ENCODE measurements at places on chromosomes 6 and 20.

DNA sequence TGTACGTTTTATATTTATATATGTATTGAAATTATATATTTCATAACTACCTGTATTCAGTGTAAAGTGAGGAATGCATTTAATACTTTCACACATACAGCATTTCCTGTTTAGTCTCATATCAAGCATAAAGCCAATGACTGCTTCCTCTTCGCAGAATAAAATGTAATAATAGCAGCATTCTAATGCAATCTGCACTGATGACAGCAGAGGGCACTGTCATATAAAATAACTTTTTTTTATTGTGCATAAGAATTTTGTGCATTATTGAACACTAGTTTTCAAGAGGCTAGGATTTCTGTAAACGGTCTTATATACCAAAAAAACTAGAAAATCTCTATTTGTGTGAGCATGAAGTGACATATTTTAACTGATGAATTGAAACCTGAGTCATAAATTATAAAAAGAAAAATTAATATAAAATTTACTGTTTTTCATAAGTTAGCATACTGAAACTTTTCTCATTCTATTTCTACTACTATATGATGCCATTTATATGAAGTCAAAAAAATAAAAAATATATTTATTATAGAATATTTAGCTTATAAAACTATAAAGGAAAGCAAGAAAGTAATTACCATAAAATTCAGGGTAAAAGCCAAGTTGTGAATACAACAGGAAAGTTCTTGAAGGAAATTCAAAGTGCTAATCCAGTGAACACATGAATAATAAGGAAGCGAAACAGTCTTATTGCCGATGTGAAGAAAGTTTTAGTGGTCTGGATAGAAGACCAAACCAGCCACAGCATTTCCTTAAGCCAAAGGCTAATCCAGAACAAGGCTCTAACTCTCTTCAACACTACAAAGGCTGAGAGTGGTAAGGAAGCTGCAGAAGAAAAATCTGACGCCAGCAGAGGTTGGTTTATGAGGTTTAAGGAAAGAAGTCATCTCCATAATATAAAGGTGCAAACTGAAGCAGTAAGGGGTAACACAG lies 36.3 kb downstream of the RNF146 start:
- DNase-seq: peak; percentile 58

- no peak for DNase-seq
These were observed 358.1 kb downstream of the SMOC2 start for GRCh38 chr6:168799067-168799466.

DNA sequence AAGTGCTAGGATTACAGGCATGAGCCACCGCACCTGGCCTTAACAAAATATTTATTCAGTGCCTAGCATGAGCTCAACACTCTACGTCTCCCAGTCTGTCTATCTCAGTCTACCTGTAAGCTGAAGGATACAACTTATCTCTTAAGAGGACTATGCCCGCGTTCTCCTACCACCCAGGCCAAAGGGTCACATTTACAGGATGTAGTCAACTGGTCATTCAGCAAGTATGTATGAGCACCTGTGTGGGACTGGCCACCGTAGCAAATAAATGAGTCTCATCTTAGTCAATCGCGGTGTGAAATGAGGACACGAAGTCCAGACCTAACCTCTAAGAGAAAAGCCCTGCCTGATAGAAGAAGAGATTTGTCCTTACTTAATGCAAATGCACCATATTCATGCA lies 49.9 kb downstream of the MUC22 start:
- no peak for DNase-seq

GRCh38 chr6:105797983-105798453 lies 288.1 kb upstream of the PRDM1 start:
- DNase-seq: no peak

GRCh38 chr6:122404444-122404843 lies 5.0 kb downstream of the HSF2 start:
- no peak for DNase-seq

DNA sequence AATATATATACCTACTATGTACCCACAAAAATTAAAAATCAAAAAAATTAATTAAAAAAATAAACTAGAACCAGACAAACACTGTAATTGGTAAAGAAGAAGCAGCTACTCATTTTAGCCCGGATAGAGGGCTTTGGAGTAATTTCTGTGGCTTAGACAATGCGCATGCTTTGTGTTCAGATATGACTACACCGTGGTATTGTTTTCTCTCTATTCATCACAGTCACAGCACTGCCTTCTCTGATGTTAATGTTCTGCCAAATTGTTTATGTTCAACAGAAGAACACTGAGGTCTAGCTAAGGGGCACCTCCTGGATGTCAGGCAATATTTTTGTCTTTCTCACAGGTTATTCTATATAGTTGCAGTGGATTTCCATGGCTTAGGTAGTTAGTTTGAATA lies 77.5 kb upstream of the GJE1 start:
- DNase-seq: no peak

DNA sequence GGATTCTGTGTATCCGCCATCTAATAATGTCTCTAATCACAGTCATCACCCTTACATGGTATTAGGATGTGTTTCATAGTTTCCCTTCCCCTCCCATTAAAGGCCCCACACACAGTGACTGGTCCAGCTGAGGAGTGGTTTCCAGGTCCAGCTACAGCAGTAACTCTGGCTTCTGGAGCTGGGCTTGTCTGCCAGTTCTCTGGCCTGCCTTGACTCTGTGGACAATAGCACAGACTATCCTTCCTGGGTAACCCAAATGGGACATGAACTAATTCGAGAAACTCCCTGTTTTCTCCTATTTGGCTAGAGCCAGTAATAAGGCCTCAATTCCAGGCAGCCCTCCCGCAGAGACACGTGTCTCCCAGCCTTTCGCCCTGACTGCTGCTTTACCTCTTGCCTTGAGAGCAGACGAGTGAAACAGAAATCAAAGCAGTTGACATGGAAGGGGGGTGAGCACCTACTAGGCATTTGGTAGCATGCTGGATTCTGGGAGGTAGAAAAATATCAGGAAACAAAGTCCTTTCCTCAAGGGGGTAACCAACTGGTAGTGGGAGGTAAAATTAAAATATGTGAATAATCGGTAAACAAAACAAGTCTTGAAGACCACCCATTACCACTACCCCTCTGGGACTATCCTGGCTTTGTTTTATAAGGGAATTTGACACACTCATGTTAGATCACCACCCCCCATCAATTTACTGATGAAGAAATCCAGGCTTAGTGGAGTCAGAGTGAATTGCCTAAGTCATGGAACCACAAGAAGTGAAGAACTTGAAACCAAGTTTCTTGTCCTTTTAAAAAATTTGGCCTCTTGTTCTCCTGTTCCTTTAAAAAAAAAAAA lies 1.2 kb downstream of the TRAF3IP2 start:
- no peak for DNase-seq

DNA sequence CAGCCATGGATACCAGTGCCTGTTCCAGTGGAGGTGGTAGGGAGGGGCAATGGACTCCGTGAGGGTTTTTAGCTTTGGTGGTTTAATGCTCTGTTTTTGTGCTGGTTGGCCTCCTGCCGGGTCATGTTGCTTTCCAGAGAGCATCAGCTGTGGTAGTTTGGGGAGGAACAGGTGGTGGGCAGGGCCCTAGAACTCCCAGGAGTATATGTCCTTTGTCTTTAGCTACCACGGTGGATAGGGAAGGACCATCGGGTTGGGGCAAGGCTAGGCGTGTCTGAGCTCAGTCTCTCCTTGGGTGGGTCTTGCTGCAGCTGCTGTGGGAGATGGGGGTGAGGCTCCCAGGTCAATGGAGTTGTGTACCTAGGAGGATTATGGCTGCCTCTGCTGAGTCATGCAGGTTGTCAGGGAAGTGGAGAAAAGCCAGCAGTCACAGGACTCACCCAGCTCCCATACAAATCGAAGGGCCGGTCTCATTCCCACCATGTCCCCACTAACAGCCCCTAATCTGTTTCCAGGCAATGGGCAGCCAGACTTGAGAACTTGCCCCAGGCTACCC lies 38.9 kb downstream of the MRAP2 start:
- no peak for DNase-seq

- DNase-seq: no peak
These were observed 54.7 kb upstream of the CDKAL1 start for GRCh38 chr6:20479526-20479925.

DNA sequence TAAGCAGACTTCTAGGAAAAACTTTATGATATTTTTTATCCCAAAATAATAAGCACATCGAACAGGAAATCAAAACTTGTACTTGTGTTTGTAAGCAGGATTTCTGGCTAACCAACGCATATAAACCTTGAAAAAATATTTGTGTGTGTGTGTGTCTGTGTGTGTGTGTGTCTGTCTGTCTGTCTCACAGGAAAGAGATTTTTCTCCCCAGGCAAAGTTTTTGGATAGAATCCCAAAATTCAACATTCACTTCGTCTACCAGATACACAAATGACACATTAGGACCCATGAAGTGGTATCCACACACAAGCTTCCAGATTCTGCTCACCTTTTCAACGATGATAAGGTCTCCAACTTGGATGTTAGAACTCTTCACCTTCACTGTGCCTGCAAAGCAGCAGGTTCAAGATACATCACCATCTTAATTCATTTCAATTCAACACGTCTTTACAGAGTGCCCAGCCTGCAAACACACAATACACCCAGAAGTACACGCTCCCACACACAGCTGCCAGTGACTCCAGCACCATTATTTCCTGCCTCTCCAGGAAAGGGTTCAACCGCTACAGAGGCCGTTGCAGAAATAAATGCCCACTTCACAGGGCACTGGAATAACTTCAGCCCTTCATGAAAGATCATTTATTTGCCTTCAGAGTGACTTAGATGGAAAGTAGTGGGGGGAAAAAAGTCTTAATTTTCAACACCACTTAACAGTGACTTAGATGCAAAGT lies 70.9 kb downstream of the ATP9A start:
- DNase-seq: no peak

DNA sequence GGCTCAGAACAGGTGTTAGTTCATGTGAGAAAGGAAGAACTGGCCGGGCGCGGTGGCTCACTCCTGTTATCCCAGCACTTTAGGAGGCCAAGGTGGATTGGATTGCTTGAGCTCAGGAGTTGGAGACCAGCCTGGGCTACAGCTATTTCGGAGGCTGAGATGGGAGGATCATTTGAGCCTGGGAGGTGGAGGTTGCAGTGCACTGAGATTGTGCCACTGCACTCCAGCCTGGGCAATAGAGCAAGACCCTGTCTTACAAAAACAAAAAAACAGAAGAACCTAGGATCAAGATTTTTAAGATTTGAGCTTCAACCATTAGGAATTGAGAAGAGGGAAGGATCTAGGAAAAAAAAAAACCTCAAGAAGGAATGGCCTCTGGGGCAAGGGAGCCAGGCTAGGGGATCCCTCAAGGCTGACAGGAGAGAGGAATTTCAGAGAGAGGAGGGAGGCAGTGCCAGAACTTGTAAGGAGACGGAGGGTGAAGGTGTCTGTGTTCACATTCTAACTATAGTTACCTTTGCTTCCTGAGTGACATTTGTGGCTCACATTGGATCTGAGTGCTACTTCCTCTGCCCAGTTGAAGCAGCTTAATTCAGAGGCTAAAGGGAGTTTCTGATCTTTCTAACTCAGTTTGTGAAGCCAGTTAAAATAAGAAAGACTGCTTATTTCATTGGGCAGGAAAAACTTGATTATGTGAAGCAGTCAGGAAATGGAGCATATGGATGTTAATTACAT lies 26.1 kb downstream of the CHMP4B start:
- DNase-seq: no peak

GRCh38 chr6:151796842-151797530 lies 10.5 kb upstream of the ESR1 start:
- no peak for DNase-seq
